Femur (tissue), 1 donor: ENCODE measurements at places on chromosomes 11 and 22.

DNA sequence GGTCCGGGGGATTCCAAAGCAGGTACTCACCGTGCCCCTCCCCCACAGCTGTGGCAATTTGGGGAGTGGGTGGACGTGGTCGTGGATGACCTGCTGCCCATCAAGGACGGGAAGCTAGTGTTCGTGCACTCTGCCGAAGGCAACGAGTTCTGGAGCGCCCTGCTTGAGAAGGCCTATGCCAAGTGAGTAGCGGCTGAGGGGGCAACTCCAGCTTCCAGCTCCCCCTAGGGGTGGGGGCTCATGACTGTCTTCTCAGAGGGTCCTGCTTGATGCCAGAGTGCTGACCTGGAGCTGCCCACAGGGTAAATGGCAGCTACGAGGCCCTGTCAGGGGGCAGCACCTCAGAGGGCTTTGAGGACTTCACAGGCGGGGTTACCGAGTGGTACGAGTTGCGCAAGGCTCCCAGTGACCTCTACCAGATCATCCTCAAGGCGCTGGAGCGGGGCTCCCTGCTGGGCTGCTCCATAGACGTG is 4.2 kb downstream of the CAPN1 start:
- DNase-seq = no peak

DNA sequence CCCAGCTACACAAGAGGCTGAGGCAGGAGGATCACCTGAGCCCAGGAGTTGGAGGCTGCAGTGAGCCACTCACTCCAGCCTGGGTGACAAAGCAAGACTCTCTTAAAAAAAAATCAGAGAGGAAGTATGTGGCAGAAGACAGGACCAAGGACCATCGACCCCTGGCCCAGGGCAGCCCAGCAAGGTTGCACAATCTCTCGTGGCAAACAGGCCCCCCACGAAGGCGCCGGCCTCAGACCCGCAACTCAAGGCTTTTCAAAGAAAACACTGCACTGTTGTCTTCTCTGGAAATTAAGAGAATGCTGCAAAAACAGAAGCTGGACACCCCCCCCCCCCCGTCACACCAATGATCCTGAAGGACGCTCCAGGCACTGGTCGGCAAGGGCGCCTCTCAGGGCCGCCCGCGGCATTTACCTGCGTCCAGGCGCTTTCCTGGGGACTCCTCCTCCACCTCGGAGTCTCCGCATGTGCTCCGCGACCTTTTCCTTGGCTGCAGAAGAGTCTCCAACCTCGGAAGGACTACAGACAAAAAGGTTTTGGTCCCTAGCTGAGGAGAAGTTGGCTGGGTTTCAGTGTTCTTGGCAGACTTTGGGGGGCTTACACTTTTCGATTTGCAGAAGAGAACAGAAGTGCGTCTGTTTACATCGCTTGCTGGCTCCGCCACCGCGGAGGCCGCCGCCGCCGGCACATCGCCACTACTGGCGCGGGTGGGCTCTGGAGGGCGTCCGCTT is 40.5 kb downstream of the BRD1 start:
- DNase-seq = no peak

GRCh38 chr11:110469127-110469526 is 39.4 kb downstream of the FDX1 start:
- DNase-seq = no peak

- no peak for DNase-seq
These were observed 15.4 kb downstream of the C11orf24 start for GRCh38 chr11:68256331-68256741.

DNA sequence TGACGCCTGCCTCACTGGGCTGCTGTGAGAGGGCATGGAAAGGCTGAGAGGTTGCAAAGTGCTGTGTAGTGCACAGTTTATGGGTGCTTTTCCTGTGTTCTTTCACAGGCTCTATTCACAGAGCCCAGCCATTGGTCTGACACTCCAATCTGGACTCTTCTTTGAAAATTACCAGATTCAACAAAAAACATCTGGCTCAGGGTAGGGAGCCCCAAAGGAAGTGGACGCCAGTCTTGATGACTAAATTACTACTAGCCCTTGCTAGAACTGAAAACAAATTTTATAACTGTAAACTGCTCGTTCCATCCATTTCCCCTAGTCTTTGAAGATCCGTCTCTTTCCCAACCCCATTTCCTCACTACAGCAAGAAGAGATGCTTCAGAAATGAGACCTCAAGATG is 178.6 kb downstream of the TENM4 start:
- no peak for DNase-seq

GRCh38 chr22:17717708-17718107 is 56.6 kb downstream of the BID start:
- no peak for DNase-seq

GRCh38 chr11:23959462-23959861 is 537.4 kb upstream of the LUZP2 start:
- no peak for DNase-seq

DNA sequence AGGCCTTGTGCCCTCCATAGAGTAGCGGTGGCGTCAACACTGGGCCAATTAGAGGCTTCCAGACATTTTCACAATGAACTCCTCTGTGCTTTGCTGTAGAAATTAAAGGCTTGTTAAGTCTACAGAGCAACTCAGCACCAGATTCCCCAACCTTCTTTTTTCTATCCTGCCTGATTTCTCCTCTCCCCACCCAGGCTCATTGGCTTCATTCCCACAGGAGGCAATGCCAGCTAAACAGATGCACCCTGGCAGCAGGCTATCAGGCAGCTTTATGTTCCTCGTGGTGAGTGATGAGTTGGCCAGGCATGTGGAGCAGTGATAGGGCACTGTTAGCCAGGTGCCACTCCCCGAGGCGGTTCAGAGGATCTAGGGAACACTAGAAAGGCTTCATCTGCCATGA is 4.8 kb downstream of the DIXDC1 start:
- DNase-seq = peak; percentile 67

GRCh38 chr11:102802341-102802740 is 4.4 kb upstream of the MMP1 start:
- DNase-seq = no peak

- no peak for DNase-seq
These were observed 317.8 kb downstream of the MIAT start for GRCh38 chr22:26974914-26975803.

DNA sequence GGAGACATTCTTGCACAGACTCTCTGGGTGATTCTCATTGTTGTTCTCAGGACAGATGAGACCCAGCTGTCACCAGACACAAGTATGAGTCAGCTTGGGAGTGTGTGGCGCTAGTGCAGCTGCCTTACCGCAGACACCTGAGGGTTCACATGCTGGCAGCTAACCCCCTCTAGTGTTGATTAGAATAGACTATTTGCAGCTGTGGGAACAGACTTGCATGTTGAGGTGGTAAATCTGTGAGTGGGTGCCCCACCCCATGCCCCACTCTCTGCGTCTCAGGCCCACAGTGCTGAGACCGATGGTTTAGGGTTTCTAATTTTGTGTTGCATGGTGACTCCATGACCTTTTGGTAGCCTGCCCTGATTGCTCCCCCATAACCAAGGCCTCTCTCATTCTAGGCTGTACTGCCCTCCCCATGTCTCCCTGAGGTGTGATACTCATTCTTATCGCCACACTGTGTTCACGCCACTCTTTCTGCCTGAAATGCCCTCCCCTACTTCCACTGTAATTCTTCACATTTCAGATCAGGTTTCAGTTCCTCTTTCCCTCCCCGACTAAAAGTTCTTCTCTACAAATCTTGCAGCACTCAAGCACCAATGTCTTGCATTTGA is 73.7 kb upstream of the KIRREL3 start:
- DNase-seq = no peak

- DNase-seq = no peak
These were observed 97.4 kb downstream of the FDX1 start for GRCh38 chr11:110527146-110527545.

DNA sequence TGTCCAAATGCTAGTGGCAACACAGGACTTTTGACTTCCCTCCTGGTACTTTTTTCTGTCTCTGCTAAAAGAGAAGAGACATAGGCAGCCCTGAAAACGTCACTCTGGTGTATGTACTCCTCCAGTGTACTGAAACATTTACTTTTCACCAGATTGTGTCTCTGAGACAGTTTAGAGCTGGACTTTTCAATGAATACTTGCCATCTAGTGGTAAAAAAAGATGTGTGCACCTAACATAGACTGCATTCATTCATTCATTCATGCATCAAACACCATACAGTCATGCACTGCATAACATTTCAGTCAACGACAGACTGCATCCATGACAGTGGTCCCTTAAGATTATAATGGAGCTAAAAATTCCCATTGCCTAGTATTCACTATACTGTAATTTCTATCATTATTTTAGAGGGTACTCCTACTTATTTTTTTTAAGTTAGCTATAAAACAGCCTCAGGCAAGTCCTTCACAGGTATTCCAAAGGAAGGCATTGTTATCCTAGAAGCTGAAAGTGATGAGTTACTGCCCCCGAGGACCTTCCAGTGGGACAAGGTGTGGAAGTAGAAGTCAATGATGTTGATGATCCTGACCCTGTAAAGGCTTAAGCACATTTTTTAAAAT is 186.2 kb downstream of the SPON1 start:
- DNase-seq = no peak

DNA sequence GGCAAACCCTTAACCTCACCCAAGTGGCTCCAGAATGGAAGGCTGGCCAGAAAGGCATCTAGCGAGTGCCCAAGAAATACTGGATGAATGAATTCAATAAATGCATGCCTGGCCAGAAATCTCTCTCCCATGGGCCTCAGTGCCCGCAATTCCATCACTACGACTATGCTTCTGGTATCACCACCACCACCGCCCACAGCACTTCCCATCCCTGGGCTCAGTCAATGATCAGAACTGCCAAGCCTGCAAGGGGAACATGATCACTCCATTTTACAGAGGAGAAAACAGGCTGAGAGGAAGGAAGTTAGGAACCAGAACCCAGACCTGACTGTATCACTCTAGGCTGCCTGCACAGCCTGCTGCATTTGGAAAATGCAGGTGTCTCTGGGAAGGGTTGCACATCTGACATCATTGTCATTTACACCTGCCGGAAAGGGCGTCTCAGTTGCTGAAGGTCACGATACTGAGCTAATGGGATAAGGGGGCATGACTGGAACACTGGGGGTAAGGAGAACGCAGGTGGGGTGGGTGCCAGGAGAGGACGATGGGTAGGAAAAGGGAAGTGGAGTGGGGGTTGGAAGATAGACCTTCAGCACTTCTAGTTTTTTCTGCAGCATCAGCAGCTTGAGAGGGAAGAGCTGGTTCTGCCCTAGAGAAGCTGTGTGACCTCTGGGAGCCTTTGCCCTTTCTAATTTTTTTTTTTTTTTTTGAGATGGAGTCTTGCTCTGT is 3.2 kb downstream of the GPR152 start:
- no peak for DNase-seq

DNA sequence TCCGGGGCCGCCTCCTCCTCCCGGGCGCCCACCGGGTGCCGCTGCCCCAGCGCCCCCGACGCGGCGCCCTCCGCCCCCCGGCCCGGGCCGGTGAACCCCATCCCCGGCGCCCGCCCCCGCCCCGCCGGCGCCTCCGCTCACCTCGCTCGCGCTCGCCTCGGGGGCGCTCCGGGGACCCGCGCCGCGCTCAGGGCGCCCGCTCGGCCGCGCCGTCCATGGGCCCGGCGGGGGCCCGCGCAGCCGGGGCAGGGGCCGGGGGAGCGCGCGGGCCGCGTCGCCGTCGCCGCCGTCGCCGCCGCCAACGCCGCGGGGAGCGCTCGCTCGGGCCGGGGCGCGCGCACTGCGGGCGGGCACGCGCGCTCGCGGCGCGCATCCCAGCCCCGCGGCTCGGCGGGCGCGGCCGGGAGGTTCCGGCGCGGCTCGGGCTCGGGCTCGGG is 293 bp downstream of the DUSP8 start:
- DNase-seq = no peak

- DNase-seq = peak; percentile 21
These were observed 9.4 kb downstream of the PIM3 start for GRCh38 chr22:49969751-49970527.

DNA sequence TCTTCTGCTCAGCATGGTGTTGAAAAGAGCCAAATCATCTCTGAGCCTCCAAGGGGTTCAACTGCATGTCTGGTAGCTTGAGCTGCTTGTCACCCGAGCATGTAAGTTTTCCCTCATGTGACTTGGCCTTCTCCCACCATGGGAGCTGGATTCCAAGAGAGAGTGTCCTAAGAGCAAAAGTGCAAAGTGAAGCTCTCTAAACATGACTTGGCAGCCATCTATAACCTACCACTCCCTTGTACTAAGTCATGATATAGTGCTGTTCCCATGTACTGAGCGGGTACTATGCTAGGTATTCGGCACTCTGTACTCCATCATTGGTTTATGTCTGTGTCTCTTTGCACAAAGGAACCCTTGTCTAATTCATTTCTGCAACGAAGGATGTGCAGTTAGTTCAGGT is 19.1 kb downstream of the SEZ6L start:
- no peak for DNase-seq

- DNase-seq = peak; percentile 86
These were observed 17.9 kb downstream of the MYEOV start for GRCh38 chr11:69311767-69312385.

GRCh38 chr11:21820176-21820575 is 372.7 kb upstream of the ANO5 start:
- DNase-seq = no peak

- DNase-seq = no peak
These were observed 32.6 kb upstream of the TMEM123 start for GRCh38 chr11:102485095-102485722.

DNA sequence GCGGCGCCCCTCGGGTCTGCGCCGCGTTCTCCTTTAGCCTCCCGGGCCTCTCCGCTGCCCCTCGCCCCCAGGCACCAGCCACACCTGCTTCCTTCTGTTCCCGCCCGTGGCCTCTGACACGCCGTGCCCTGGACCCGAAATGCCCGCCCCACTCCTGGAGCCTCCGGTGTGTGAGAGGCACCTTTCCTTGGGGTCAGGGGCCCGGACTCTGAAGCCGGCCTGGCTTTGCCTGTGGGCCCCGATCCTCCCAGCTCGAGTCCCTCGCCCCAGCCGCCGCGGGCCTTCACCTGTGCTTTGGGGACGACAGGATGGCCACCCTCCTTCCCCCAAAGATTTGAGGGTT is 661 bp upstream of the CDPF1 start:
- no peak for DNase-seq

- DNase-seq = no peak
These were observed 37.5 kb upstream of the SYN3 start for GRCh38 chr22:33095661-33096060.

DNA sequence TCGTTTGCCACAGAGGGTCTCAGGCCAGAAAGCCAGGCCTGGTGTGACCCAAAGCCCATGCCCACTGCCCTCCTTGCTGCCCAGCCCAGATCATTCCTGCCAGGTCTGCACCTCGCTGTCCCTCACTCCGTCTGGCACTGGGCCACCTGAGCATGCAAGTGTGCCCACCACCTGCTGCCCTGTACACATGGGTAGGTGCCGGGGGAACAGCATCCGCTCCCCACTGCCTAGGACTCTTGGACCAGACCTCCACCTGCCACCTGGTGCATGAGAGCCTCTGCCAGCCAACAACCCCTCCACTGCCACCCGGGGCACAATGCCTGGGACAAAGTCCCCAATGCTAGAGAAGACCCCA is 12.5 kb downstream of the MGAT3 start:
- DNase-seq = no peak

GRCh38 chr11:134361661-134362060 is 29.9 kb downstream of the GLB1L2 start:
- DNase-seq = no peak

GRCh38 chr11:134710861-134711407 is 298.9 kb upstream of the B3GAT1 start:
- no peak for DNase-seq
